ENCODE measurements at places on chromosomes 7 and 10.
A peak's percentile ranks its signal among the peaks of the same experiment; 100 is the strongest.

- no peak for DNase-seq
Measured at GRCh38 chr7:152000191-152000590, 25.3 kb upstream of the GALNT11 start.

DNA sequence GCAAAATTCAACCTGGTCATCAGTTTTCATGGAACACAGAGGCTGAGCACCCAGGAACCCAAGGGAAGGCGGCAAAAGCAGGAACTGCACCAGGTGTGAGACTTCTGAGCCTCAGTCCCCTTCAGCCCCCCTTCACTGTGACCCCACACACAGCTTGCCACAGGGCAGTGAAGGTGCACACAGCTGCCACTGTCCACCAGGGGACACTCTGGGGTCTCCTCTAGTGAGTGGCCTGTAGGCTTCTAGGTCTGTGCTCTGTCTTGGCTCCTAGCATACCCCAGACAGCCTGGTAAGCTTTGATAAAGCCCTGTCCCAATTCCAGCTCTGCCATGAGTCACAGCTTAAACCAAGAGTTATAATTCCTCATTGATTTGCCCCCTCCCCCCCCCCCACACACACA is 12.1 kb downstream of the KCNH2 start:
- no peak for DNase-seq

GRCh38 chr10:103238506-103239252 is 7.0 kb upstream of the RPEL1 start:
- peak; percentile 85 for DNase-seq

DNA sequence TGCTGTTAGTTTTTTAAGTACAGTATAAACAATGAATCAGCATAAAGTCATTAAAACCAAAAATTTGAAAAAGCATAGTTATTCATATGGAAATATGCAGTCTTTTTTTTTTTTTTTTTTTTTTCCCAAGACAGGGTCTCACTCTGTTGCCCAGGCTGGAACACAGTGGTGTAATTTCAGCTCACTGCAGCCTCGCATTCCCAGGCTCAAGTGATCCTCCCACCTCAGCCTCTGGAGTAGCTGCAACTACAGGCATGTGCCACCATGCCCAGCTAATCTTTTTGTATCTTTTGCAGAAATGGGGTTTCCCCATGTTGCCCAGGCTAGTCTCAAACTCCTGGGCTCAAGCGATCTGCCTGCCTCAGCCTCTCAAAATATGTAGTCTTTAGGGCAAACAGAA is 182.0 kb downstream of the SEMA3E start:
- DNase-seq, result no peak

GRCh38 chr7:38709123-38709522 is 78.0 kb upstream of the AMPH start:
- no peak for DNase-seq

DNA sequence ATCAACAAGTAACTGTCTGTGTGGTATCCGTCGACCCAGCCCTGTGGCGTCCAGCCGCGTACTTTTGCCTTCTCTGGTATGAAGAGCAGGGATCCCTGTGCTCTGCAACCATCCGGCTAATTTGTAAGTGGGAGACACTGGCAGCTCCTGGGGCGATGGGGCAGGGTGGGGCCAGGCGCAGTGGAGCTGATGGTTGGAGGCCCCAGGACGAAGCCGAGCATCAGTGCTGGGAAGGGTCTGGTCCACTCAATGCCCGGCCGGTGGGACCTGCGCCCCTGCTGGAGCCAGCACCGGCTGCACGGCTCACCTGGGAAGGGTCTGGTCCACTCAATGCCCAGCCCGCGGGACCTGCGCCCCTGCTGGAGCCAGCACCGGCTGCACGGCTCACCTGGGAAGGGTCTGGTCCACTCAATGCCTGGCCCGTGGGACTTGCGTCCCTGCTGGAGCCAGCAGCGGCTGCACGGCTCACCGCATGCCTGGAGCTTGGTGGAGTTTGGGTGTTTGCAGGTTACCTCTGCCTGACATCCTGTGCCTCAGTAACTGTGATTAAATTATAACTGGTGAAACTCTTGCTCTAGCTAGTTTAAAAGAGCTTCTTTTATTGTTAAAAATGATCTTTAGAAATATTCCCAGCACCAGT is 96.1 kb downstream of the NKX6-2 start:
- no peak for DNase-seq

DNA sequence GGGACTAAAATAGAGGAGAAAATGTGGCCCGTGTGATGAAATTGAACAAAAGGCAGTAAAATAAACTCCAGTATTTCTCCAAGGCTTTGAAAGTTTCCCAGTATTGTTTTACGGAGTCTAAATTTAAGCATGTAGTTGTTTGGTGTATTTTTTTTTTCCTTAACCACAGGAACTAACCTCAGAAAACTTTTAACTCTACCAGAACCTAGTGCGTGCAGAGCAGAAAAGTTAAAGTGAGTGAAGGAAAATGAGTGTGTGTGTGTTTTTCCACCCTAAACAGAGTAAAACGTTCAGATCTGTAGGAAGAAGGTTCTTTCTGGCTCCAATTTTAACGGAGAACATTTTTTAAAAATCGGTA is 812 bp downstream of the PROSER2 start:
- no peak for DNase-seq

DNA sequence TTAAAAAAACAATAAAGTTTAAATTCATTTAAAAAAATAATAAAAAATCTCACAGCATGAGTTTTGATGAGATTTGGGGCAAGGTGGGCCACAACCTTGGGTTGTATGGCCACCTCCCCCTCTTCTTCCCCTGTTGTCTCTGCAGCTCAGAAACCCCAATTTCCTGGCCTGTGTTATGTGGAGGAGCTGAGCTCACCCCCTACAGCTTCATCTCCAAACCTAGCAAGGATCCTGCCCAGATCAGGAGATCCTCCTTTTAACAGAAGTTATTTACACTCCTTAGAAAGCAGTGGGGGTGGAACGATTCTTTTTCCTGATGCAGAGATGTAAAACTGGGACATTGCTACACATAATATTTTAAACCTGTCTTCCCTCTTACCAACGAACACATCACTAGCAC is 6.9 kb upstream of the SH2D4B start:
- DNase-seq, result no peak

- DNase-seq, result no peak
Measured at GRCh38 chr10:79312601-79313187, 34.6 kb upstream of the PPIF start.

DNA sequence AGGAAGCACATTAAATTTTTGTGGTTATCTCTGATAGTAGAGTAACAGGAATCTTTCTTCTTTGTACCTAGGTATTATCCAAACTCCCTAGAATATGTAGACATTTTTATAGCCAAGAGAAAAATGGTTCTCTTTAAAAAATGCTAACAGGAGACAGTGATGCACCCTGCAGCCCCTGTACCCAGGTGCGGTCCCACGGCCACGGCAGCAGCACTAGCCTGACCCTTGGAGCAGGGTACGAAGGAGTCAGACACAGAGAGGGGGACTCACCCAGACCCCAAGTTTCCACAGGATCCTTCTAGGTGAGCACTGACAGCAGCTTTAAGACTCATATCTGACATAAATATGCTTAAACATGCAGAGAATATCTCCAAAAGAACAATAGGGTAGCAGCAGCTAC is 60.4 kb downstream of the NUDCD3 start:
- DNase-seq, result no peak

- DNase-seq, result no peak
Measured at GRCh38 chr7:151472644-151473380, 32.9 kb upstream of the CRYGN start.

- no peak for DNase-seq
Measured at GRCh38 chr7:36567699-36568451, 156.4 kb downstream of the AOAH start.

DNA sequence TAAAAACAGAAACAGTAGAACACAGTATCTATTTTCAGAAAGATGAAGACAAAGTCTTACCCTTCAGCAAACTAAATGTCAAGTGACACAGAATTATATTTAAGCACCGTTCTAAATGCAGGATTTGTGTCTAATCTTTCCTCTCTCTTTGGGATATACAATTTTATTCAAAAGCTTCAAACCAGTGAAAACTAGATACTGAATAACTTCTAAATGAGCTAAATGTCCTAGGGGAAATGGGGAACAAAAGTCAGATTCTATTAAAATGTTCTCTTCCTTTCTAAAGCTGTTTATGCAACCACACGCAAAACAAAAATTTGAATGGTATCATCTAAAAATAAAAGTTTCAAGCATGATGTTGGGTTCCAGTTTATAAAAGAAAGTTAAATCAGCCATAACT is 136.4 kb upstream of the AOAH start:
- DNase-seq, result no peak

Measured in LoVo (cell line).